GF-D8 (cell line): ENCODE measurements at places on chromosomes 2 and 18.
A peak's percentile ranks its signal among the peaks of the same experiment; 100 is the strongest.

GRCh38 chr2:215702116-215702902 lies 266.4 kb upstream of the FN1 start:
- no peak for DNase-seq

DNA sequence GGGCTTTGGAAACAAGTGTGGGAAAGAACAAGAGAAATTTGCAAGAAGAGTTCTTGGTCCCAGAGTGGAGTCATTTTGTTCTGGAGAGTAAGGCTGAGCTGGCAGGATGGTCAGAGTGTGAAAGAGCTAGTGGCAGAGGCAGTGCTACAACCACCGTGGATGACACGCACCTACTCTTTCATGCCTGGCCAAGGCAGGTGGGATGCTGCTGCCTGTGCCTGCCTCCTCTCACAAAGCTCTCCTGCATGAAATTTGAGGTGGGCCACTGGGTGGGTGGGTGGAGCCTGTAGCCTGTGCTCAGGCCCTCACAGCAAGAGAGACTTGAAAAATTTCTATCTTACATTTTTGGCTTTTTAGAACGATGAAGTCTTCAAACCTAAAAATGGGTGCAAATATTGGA lies 9.4 kb upstream of the INO80C start:
- no peak for DNase-seq

DNA sequence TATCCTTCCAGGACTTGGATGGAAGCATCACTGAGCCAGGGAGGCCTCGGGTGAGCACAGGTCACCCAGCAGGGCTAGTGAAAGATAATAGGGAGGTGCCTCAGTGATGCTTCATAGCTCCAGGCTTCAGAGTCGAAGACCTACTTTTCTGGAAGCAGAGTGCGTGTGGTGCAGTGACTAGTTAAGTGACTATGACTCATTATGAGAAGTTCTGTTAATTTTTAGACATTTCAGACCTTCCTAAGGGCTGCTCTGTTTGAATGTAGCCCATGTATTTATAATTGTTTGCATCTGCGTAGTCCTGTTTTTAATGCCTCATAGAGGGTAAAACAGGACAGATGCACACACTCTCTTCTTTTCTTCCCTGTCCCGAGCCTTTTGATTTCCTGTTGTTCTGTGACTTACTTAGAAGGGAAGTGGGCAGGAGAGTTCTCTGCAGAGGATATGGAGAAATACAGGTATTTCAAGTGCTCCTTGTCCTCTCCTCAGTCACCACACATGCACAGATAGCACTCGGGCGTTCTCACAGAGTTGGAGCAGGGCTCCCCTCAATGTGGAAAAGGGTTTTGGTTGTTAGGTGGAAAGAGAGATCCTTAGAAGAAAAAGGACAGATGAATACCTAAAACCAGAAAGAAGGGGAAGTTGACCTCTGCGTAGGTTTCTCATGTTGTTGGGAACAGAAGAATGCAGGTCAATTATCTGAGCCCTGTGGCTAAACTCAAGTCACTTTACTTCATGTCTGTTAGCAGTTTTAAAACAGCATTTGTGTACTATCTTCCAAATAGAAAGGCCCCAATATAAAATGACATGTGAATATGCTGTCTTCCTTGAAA lies 34.7 kb downstream of the RALB start:
- peak; percentile 61 for DNase-seq

DNA sequence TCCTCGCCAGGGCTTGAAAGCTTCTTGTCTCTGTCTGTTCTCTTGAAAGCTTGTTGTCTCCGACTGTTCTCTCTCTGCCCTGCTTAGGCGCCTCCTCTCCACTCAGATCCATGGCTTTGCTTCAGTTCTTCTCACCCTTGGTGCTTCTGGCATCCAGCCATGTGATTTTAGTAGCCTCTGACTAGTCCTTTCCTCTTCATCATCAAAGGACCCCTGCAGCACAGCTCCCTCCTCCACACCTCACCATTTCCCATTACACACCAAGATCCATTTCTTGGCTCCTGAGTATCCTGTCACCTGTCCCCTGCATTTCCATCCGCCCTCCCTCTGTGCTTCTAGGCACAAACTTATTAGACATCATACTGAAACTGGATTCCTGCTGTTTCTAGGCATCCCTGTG lies 59.4 kb downstream of the ZNF236 start:
- no peak for DNase-seq

GRCh38 chr2:63861220-63861822 lies 19.6 kb downstream of the UGP2 start:
- peak; percentile 12 for DNase-seq

GRCh38 chr2:204072443-204073324 lies 136.1 kb downstream of the ICOS start:
- no peak for DNase-seq

DNA sequence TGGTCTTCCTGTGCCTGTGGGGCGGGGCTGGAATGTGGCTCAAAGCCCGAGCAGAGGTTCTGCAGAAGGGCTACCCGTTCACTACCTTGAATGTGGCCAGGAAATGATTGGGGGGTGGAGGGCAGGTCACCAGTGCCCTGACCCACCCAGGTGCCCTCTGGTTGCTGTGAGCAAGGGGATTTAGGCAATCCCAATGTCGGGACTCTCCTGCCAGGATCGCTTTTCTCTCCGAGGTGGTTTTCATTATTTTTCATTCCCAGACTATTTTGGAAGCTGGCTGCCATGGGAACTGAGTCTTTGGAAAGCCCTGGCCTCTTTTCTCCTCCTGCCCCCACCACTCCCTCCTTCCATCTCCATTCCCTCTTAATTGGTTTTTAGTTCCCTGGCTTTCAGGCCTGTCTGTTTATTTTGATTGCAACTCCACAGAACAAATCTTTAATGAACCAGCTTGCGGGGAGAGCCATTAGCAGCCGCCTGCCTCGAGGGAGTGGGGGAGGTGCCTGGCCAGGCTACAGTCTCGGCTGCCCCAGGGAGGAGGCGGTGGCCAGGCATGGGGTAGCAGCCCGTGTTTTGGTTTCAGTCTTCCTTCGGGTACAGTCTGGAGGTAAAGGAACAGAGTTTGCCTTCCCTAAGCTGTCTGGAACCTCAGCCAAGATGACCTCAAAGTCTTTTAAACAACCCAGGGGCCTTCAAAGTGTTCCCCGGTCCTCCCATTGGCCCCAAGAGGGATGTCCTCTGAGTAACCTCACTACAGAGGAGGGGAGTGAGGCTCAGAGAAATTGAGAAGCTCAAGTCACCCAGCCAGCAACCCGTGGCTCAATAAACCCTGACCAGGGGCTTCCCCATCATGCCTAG lies 114.4 kb upstream of the HAAO start:
- DNase-seq, result no peak

- no peak for DNase-seq
These were observed 35.9 kb upstream of the HTR2B start for GRCh38 chr2:231160701-231161100.

GRCh38 chr2:102194609-102195268 lies 7.9 kb downstream of the IL1RL2 start:
- DNase-seq, result no peak

- no peak for DNase-seq
These were observed 61.0 kb downstream of the TMEM163 start for GRCh38 chr2:134657650-134658250.

DNA sequence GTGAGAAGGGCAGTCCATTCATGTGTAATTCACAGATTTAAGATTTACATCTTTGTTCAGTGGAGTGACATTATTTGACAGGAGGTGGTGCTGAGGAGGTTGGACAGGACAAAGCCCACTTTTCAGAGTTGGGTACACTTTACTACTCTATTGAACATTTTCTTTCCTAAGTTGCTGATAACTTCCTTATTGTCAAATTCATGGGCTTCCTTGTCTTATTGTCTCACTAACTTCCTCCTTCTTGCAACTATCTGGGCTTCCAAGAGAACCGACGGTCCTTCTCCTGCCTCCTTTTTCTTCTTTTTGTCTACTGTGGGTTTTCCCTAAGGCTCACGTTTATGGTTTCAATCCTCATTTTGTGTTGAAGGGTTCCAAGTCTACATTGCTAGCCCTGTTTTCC lies 67.7 kb upstream of the DNMT3A start:
- DNase-seq, result no peak

GRCh38 chr2:58594762-58595161 lies 353.6 kb upstream of the FANCL start:
- DNase-seq, result no peak

DNA sequence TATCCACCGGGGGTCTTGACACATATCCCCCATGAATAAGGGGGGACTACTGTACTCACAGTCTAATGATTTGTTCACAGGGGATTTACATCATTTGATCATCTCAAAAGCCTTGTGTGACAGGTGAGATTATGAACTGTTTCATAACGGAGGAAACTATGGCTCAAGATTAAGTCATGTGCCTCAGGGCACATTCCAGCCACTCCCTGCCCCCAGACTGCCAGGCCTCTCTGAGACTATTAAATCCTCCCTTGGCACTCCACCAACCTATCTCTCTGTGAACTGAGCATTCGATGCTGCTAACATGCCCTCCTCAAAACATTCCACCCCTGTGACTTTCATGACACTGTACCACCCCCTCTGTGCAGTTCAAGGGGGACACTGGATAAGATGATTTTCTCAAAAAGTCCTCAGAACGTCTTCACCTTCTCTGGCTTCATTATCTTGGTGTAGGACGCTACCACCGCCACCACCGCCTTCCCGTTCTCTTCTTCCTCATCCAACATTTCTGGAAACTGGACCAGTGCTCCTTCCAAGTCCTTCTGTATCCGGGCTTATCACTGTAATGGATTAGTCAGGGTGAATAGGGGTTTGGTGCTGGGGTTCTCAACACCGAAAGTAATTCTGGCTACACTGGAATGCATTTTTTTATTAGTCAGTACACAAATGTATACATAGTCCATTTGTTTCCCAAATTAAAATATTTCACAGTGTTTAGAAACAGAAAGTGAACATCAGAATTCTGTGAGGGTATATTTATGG lies 169.6 kb downstream of the KCNS3 start:
- no peak for DNase-seq

- peak; percentile 42 for DNase-seq
These were observed 1.5 kb downstream of the KDM3A start for GRCh38 chr2:86442642-86443005.

DNA sequence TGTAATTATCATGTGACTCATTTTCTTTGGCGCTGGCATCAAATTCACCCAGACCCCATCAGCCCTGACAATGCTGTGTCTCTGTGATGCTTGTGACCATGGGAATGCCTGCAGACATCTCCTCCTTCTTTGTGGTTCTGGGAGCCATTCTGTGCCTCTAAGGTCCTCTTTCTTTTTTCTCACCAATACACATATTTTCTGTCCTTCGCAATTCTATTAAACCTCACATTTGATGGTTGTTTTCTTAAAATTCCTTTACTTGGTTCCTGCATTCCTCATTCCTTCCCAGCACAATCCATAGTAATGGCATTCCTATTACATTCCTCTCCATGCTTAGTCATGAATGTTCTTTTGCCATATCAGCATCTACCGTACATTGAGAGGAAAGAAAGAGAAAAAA lies 375.3 kb downstream of the PIK3C3 start:
- DNase-seq, result no peak

- DNase-seq, result no peak
These were observed 479 bp downstream of the RNMT start for GRCh38 chr18:13726972-13727331.

GRCh38 chr18:48771641-48772375 lies 179.0 kb downstream of the SMAD7 start:
- no peak for DNase-seq

DNA sequence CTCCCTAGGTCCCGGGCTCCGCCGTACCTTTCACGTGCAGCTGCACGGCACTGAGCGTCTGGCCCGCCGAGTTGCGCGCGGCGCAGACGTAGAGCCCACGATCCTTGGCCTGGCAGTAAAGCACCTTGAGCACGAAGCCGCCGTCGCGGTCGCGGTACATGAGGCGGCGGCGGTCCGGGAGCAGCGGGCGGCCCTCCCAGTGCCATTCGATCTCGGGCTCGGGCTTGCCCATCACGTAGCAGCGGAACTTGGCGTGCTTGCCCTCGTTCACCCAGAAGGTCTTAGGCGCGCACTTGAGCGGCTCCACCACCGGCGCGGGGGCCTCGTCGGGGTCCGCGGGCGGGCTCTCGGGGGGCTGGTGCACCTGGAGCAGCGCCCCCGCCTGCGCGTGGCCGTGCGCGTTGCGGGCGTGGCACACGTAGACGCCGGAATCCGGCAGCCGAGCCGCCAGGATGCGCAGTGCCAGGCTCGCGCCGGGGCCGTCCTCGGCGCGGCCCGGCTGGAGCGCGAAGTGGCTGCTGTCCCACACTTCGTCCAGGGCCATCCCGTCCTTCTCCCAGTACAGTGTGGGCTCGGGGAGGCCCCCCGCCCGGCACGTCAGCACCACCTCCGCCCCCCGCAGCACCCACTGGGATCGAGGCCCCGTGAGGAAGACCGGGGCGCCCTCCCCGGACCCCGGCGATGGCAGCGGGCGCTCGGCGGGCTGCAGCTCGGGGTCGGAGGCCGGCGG lies 980 bp downstream of the OBSL1 start:
- DNase-seq, result no peak
